ENCODE measurements at places on chromosomes 3 and 15. TPM values are rescaled to one million over a fixed set of nuclear protein-coding genes. Genes with fewer than 3 reads are reported as not detected.

Gene ST8SIA2
- total RNA-seq = 0.09 TPM

Gene INSYN1
- total RNA-seq = 13.8 TPM

Gene ZNF710
- total RNA-seq = 30.2 TPM

Gene KBTBD13
- total RNA-seq = not detected

Gene IL1RAP
- 35.4 TPM for total RNA-seq

Gene SKOR1
- 0.43 TPM for total RNA-seq

Gene ZSCAN29
- 26.0 TPM for total RNA-seq

Gene CDHR4
- 0.09 TPM for total RNA-seq

Gene CLEC3B
- total RNA-seq = 42.9 TPM

Gene ISLR
- total RNA-seq = 53.0 TPM

Gene GNAT1
- total RNA-seq = not detected

Gene P2RY1
- 9.1 TPM for total RNA-seq

Measured in mucosa of gallbladder (tissue), 1 donor.